ENCODE measurements at places on chromosomes 1 and 21. TPM values are rescaled to one million over a fixed set of nuclear protein-coding genes. Genes with fewer than 3 reads are reported as not detected.

Gene ESRRG
- not detected for total RNA-seq

DNA sequence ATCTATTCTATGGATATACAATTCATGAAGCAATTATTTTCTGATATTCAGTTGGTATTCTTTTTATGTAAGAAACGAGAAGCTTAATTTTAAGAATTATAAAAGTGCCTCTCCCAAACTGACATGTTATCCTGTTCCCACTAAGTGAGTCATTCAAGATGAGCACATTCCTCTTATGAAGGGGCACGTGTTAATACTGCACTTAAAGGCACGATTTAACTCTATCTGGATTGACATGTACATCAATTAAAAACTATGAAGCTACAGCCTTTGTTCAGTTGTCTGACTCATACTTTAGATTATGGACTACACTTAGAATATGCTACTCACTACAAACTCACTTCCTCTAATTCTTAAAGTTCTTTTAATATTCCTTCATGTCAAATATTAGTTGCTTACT, 111.6 kb downstream of the CYYR1 start:
- H3K27me3 ChIP-seq: no peaks in the 10 kb centered on the region
- no peak for DNase-seq
- H3K27ac ChIP-seq: no peak overlapping the region
- no peak overlapping the region for H3K4me3 ChIP-seq

DNA sequence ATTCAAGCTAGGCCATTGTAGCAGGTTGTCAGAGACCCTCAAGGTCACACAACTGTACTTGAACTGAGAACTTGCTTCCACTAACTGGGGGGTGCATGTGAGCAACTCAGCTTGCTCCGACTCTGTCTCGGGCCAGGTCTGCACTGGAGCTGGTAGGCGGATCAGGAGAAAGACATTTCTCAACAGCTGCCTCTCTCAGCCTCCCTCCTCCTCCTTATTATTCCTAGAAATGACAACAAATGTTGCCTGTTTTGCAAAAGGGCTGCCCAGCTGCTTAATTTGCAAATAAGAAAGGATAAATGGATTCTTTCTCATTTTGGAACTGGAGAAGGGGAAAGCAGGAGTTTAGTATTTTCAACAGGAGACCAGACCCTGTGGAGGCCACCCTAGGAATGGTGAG, 140.5 kb downstream of the RHOU start:
- no peak for DNase-seq
- no peak overlapping the region for H3K27ac ChIP-seq
- H3K27me3 ChIP-seq: peaks cover 7% of the 10 kb centered on the region
- H3K36me3 ChIP-seq: no peaks in the 10 kb centered on the region

- DNase-seq: no peak
- no peaks in the 10 kb centered on the region for H3K27me3 ChIP-seq
- H3K4me1 ChIP-seq: peaks cover 13% of the 10 kb centered on the region
- no peak overlapping the region for H3K27ac ChIP-seq
- H3K4me3 ChIP-seq: no peak overlapping the region
Observed at GRCh38 chr1:21152423-21153100, 24.1 kb downstream of the EIF4G3 start.
